Right lobe of liver (tissue), 6 donors: ENCODE measurements at places on chromosomes 13 and 19. TPM values are rescaled to one million over a fixed set of nuclear protein-coding genes. Genes with fewer than 3 reads are reported as not detected.

GRCh38 chr19:56076498-56076897, 44.6 kb downstream of the ZNF787 start:
- H3K4me3 ChIP-seq = no peak overlapping the region
- no peaks in the 10 kb centered on the region for H3K27me3 ChIP-seq

The SHD gene
- total RNA-seq = 1.7 TPM

The PSG7 gene
- not detected for total RNA-seq

DNA sequence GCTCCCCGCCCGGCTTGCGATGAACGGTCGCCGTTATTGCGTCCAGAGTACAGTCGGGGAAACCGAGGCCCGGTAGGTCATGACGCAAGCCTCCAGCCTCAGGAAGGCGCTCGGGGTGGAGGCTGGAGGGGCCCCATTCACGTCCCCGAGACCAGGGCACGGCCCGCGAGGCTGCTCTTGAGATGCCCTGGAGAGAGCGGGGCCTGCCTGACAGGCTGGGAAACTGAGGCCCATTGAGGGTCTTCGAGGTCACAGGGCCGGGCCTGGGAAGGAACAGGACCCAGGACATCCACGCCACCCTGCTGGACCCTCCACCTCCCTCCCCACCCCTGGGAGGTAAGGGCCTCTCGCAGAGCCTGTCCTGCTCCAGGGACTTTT, 367 bp downstream of the NDUFS7 start:
- no peaks in the 10 kb centered on the region for H3K27me3 ChIP-seq
- H3K36me3 ChIP-seq = no peaks in the 10 kb centered on the region
- H3K27ac ChIP-seq = peak overlapping the region; percentile 70
- H3K4me1 ChIP-seq = peaks cover 6% of the 10 kb centered on the region
- H3K4me3 ChIP-seq = peak overlapping the region; percentile 88
- no peak for DNase-seq

- DNase-seq = no peak
- no peaks in the 10 kb centered on the region for H3K27me3 ChIP-seq
- no peaks in the 10 kb centered on the region for H3K4me1 ChIP-seq
- H3K27ac ChIP-seq = no peak overlapping the region
- no peak overlapping the region for H3K4me3 ChIP-seq
- H3K36me3 ChIP-seq = no peaks in the 10 kb centered on the region
Measured at GRCh38 chr19:2699413-2700140, 2.9 kb downstream of the GNG7 start.

DNA sequence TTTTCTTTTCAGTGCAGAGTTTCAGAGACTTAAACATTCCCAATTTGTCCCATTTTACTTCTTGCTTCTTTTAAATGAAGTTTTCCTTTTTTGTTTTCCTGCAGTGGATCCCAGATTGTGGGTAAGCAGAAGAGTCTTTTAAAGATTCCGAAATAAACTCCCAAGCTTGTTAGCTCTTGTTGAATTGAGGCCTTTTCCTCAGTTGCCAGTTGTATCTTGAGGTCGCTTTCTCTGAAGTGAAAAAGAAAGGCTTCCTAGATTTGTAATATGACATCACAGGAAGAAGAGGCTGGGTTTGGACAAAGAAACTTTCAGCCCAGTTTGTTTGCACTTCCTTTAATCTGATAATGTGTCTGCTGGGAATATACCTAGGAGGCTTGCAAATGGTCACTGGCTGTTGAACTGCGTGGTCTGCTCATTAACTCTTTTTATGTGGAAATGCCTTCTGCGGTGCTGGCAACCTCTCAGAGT, at the start of gene LPAR6:
TSS of gene LPAR6 (minus strand) at position 233 of the 471 bp plus-strand sequence. CDS start 690 bp downstream, outside the sequence.
- no peaks in the 10 kb centered on the region for H3K4me1 ChIP-seq
- peak within 1 kb of the TSS; percentile 48 for H3K27ac ChIP-seq
- H3K36me3 ChIP-seq = no peaks in the 10 kb centered on the region
- H3K27me3 ChIP-seq = no peaks in the 10 kb centered on the region
